T-helper 9 cell (primary cell): ENCODE measurements at places on chromosomes 1 and 21.

- DNase-seq: no peak
Measured at GRCh38 chr21:31846690-31847089, 26.1 kb upstream of the HUNK start.

DNA sequence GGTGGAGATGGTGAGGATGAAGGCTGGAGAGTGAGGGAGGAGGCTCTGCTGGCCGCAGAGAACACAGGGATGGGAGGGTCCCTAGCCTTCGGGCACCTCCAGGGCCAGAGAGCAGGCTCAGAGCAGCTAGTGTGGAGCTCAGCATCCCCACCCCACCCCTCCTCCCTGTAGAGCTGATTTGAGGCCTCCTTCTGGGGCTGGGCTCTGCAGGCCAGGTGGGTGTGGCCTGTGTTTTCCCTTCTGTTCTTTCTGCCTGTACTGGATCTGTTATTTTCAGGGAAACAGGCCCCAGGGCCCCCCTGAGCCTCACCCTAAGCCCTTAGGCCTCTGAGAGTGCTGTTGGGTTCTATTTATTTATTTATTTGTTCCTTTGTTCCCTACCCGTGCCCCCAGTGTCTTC, 44.8 kb downstream of the TMCC2 start:
- DNase-seq: no peak

GRCh38 chr1:23393706-23394105, 24.1 kb upstream of the ZNF436 start:
- DNase-seq: no peak

- DNase-seq: no peak
Measured at GRCh38 chr1:236301080-236301957, 19.6 kb upstream of the ERO1B start.

DNA sequence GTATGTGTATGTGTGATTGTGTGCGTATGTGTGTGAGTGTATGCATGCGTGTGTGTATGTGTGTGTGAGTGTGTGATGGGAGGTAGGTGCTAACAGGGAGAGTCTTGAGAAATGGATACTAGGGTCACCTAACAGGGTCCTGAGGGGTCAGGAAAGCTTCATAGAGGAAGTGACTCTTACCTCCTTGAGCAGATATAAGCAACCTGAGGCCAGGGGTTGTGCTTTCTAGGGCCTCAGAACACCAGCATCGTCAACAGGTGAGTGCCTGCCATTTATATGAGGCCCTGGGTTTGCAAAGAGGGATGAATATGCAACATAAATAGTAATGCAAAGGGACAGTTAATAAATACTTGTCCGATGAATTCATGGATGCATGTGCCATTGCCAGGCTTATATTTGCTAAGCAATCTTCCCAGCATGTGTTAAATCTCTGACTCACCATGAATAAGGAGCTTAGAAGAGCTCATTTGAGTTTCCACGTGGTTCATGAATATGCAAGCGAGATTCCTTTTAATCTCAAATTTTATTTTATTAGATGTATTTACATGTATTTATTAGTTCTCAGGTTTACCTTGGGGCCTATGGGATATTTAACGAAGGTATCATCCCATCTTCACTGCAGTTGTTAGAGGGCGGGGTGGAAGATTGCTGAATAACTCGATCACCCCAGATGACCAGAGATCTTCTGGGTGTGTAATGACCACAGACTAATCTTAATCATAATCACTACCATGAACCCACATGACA, 438.3 kb downstream of the CAMTA1 start:
- DNase-seq: no peak

GRCh38 chr1:244876228-244876910, 12.0 kb upstream of the HNRNPU start:
- DNase-seq: no peak

DNA sequence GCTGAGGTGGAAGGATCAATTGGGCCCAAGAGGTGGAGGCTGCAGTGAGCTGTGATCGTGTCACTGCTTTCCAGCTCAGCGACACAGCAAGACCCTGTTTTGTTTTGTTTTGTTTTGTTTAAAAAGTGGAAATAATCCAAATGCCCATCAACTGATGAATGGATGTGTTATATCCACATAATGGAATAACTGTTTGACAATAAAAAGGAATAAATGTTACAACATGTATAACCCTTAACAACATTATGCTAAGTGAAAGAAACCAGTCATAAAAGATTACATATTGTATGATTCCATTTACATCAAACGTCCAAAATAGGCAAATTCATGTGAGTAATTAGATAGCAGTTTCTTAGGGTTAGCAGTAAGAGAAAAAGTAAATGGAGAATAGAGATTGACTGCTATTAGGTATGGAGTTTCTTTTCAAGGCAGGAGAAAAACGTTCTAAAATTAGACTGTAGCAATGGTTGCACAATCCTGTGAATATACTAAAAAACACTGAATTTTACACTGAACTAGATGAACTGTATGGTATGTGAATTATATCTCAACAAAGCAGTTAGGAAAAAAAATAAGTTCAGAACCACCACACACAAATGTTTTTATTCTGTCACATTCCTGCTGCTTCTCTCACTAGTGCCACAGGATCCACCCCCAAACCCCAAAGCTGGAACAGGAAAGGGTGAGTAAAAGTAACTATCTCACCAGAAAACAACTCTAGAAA, 15.7 kb downstream of the FOXJ3 start:
- DNase-seq: no peak

GRCh38 chr21:30248844-30249243, 32.9 kb upstream of the CLDN8 start:
- DNase-seq: no peak

DNA sequence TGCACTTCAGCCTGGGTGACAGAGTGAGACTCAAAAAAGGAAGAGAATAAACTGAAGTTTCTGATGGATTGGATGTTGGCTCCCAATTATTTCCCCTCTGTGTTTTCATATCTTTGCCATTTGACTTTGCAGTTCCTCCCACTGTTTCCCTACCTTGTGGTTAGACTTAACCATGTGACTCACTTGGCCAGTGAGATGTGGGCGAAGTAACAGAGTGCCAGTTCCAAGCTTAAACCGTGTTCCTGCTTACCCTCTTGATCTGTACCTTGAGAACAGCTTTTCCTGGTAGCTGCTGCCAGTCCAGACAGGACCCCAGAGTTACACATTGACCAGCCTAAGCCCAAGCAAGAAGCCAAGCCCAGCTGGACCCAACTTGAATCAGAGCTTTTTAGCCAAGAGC, 323.4 kb downstream of the LTN1 start:
- DNase-seq: no peak

- DNase-seq: no peak
Measured at GRCh38 chr1:3505161-3505560, 50.7 kb downstream of the ARHGEF16 start.

GRCh38 chr1:109040627-109040988, 1.3 kb downstream of the WDR47 start:
- DNase-seq: no peak

- DNase-seq: no peak
Measured at GRCh38 chr1:33342041-33342723, 21.3 kb upstream of the A3GALT2 start.
